GM18507 (cell line): ENCODE measurements at places on chromosomes 5 and 9.

GRCh38 chr5:172994405-172994804 lies 10.8 kb downstream of the ATP6V0E1 start:
- no peak for DNase-seq

- DNase-seq = peak; percentile 25
Measured at GRCh38 chr9:96317335-96317980, 15.5 kb upstream of the HSD17B3 start.

DNA sequence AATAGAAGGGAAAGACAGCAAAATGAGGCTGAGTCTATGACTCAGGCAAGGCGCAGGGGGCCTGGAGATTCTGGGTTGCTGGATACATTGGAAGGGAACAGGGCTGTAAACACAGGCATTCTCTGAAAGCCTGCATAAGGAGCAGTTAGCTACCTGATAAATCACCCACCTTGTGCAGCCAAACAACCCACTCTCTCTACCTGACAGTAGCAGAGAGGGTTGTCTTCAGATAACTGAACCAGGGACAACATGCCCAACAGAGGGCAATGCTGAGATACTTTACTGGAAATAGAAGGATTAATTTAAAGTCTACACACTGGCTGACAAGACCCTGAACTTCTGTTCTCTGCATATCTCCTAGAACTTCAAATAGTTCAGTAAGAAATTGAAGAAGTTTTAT lies 161.6 kb downstream of the KCTD16 start:
- DNase-seq = no peak

GRCh38 chr5:76617675-76618074 lies 5.5 kb downstream of the F2RL2 start:
- DNase-seq = no peak

- no peak for DNase-seq
Measured at GRCh38 chr5:110865400-110866094, 126.7 kb downstream of the SLC25A46 start.

DNA sequence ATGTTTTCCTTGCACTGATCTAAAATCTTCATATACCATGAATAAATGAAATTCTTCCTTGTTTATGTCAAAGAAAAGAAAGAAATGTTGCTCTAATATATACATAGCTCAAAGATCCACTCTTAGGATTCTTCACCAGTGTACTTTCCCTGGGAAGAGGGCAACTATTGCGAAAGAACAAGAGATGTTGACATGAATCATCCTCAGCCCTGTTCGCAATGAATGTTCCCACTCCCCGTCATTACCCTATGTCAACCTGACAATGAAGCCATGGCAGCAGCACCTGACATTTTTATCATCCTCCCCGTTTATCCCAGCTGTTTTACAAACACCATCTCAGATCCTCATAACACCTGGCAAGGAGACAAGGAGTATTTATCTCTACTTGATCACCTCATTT lies 409.1 kb upstream of the GRIA1 start:
- no peak for DNase-seq

- DNase-seq = no peak
Measured at GRCh38 chr9:109766351-109766750, 13.6 kb upstream of the PALM2AKAP2 start.

GRCh38 chr5:143955141-143955540 lies 143.2 kb downstream of the HMHB1 start:
- no peak for DNase-seq

DNA sequence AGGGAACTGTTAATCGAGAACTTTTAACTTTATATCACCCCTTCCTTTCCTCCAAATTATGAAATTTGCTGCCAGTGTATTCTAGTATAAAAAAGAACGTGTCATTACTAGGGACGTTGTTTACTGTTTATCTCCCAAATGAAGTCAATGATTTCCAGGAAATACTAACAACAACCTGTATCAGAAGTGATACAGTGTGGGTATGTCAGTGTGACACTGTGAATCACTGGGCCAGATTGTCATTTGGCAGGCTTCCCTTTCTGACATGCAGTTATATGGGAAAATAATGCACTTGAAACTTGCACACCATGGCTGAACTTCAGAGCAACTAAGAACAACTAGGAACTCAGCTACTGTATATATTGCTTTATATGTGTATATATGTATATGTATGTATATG lies 12.6 kb downstream of the ZNF462 start:
- no peak for DNase-seq

GRCh38 chr5:115501464-115502210 lies 42.9 kb downstream of the FEM1C start:
- DNase-seq = no peak

GRCh38 chr5:68215898-68216244 lies 315 bp downstream of the PIK3R1 start:
- DNase-seq = peak; percentile 26

DNA sequence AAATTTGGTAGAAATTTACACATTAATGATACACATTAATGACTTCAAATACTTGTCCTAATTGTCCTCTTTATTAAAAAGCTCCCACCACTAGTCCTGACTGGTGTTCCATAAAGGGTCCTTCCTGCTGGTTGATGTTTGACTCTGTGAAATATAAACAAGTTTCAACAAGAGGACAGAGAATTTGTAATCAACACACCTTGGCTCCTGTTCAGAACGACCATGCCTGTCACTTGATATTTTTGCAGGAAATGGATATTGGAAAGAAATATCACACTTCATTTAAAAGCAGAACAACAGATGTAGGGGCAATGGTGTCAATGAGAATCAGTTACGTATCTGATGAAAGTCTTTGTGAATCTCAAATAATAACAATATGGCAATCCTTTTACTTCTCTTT lies 211.7 kb downstream of the ENC1 start:
- DNase-seq = no peak

GRCh38 chr5:94699562-94699961 lies 81.1 kb downstream of the SLF1 start:
- no peak for DNase-seq

- DNase-seq = no peak
Measured at GRCh38 chr5:58085800-58086199, 374.1 kb downstream of the PLK2 start.

DNA sequence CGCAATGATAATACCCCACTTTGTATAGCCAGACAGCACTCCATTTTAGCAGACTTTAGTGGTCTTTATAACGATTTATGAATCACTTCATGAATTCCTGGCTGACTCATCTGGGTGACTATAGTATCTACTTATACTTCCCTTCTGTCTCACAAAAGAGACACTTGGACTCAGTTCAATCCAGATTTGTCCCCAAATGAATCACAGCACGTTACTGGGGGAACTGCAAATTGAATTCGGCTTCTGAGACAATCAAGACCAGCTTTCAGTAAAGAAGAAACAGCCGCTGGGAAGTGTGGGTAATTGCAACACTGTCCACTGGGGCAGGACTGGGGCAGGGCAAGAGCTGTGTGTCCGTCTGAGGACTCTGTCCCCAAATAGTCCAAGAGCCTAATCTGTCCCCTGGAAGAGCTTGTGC lies 337.3 kb upstream of the RFX3 start:
- no peak for DNase-seq

GRCh38 chr9:114371973-114372917 lies 15.5 kb downstream of the AKNA start:
- no peak for DNase-seq

- DNase-seq = no peak
Measured at GRCh38 chr5:96781031-96781971, 26.4 kb downstream of the ERAP1 start.

GRCh38 chr5:7515284-7515914 lies 119.5 kb downstream of the ADCY2 start:
- no peak for DNase-seq

GRCh38 chr5:10118150-10118549 lies 131.5 kb downstream of the ATPSCKMT start:
- DNase-seq = no peak

DNA sequence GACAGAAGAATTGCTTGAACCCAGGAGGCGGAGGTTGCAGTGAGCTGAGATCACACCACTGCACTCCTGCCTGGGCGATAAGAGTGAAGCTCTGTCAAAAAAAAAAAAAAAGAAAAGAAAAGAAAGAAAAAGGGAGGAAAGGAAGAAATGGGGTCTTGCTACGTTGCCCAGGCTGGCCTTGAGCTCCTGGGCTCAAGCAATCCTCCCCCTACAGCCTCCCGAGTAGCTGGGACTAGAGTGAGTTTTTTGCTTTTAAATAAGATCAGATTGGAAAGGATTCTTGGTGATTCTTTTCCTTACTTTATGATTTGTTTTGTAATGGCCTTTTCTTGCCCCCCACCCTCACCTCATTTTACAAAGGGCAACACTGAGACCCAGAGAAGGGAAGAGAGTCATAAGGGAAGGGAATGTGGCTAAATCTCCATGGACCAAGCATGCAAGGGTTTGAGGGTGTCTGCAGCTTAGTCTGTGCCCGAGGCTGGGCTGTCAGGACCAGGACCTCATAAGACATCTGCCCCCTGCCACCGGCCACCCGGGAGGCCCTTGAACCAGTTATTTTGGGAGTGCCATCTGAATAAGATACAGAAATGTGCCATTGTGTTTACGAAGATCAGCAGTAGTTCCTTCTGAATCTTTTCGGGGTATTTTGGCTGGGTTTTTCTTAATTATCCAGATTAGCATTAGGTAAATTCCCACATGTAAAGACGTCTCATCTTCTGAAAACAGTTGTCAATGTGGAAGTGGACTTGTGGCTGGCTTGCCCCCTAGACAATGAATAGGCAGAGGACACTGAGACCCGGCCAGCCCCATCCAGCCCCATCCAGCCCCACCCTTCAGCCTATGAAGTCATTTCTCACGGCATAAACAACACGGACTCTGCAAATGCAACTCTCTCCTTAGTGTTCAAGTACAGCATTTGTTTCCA lies 44.5 kb upstream of the GRHPR start:
- no peak for DNase-seq

- DNase-seq = no peak
Measured at GRCh38 chr5:178788381-178789085, 58.1 kb upstream of the ZNF354A start.

DNA sequence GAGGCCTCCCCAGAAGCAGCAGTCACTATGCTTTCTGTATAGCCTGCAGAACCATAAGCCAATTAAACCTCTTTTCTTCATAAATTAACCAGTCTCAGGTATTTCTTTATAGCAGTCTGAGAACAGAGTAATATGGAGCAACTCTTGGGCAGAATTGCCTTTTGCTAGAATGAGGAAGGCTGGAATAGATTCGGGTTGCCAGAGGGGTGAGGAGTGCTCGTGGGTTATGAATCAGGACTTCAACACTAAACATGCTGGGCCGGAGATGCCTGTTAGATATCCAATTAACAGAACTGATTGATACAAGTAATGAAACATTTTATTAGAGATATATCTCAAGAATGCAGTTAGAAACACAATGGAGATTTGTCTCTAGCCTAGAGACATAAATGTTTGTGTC lies 140.9 kb upstream of the MAP3K1 start:
- DNase-seq = no peak

DNA sequence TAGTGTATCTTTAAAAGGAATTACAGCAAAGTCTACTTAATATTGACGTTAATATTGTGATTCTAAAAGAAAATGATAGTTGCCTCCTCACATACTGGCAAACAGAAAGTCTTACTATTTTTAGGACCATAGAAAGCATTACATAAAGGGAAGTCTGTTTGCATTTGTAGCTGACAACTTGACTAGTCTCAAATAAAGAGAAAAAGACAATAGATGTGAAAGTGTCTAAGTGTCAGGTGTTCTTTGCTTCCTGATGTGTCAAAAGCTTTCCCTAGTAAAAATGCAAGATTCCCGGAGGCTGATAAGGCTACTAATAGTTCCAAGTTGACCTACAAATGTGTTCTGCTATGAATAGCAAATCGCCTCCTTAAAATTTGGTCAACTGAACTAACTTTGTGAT lies 259.7 kb downstream of the CDH10 start:
- DNase-seq = no peak

DNA sequence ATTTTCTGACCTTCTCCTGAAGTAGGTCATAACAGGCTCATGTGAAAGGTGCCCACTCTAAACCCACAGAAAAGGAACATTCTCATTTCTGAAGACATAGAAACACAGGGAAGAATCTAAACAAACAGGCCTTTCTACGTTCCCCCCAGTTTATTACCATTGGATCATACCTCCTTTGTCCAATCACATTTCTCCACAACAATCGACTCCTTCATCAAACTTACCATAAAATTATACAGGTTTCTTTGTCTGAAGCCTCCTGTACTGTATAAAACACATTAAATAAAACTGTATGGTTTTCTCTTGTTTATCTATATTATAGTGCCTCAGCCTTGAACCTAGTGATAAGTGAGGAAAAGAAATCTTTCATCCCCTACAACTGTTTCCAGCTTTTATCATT lies 340.7 kb downstream of the ENC1 start:
- no peak for DNase-seq

DNA sequence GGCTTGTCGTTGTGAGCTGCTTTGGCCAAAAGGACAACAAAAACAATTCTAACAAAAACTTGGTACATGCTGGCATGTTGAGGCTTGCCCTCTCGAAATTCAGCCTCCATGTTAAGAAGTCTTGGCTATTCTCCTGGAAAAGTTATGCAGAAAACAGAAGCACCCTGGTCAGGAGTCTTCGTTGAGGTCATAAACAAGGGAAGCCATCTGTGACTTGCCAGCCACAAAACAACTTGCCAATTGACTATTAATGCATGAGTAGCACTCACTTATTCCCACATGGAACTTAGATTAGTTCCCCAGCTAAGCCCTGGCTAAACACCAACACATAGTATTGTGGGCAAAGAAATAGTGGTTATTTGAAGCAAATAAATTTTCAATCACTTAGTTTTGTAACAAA lies 521.0 kb upstream of the CHD1 start:
- DNase-seq = no peak

- no peak for DNase-seq
Measured at GRCh38 chr9:121239071-121239470, 28.9 kb upstream of the GSN start.

GRCh38 chr5:171692107-171692506 lies 93.5 kb upstream of the SMIM23 start:
- DNase-seq = no peak

GRCh38 chr9:71755230-71755629 lies 13.1 kb downstream of the CEMIP2 start:
- no peak for DNase-seq

DNA sequence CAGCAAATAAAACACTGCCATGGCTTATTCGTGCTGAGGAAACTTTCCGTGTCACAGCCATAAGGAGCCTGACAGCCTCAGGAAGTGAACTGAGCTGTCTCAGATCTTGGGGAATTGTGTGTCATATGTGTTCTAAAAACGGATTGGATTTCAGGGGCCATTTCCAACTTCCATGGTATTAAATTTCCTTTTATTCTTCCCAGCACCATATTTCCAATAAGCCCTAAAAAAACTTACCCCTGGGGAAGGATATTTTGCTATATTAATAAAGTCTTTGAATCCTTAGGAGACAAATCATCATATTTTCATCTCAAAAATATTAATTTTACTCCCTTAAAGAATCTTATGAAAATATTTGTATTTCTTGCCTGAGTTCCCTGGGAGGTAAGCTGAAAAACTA lies 93.9 kb downstream of the LHFPL2 start:
- no peak for DNase-seq
